Activated CD4-positive, alpha-beta memory T cell treated with anti-CD3 and anti-CD28 coated beads for 36 hours (primary cell): ENCODE measurements at places on chromosomes 1 and 21. TPM values are rescaled to one million over a fixed set of nuclear protein-coding genes. Genes with fewer than 3 reads are reported as not detected.

Gene LCE6A
- not detected for total RNA-seq

Gene TTC24
- total RNA-seq: 0.51 TPM

Gene ITGB3BP
- 61.1 TPM for total RNA-seq

Gene KISS1
- not detected for total RNA-seq

Gene GABRD
- not detected for total RNA-seq

Gene GJA8
- not detected for total RNA-seq

Gene MIXL1
- not detected for total RNA-seq

Gene RIMS3
- total RNA-seq: 3.7 TPM

Gene GPR52
- 0.56 TPM for total RNA-seq

Gene CENPS
- 20.0 TPM for total RNA-seq

Gene NEGR1
- total RNA-seq: not detected

Gene CD1B
- not detected for total RNA-seq

Gene NCDN
- 21.6 TPM for total RNA-seq
